ENCODE measurements at places on chromosomes 11 and 22. TPM values are rescaled to one million over a fixed set of nuclear protein-coding genes. Genes with fewer than 3 reads are reported as not detected.
A peak's percentile ranks its signal among the peaks of the same experiment; 100 is the strongest.

CNTF gene
- 1.6 TPM for total RNA-seq

DNA sequence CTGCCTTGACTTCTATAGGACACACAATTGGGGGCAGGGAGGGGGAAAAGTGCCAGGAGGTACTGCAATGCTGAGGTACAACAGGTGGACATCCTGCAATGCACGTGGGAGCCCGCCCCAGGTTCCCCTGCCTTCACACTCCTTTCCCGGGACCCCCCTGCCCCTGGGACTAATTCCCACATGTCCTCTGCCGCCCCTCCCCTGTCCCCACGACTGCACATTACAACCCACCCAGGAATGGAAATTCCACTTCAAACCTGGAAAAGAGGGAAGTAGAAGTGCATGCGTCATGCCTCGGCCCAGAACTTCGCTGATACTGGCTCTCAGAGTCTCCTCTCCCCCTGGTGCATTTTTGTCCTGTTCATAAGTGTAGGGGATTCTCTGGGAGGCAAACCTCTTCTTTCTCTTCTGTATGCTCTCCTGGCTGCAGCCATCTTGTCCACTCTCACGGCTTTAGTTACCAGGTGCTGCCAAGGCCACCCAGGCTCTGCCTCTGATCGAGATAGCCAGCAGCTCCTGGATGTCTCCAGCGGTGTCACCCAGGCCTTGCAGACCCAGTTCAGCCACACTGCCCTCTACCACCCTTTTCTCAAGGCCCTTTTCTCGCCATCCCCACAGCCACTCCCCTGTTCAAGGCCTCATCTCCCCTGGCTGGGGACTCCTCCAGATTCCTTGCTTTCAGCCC lies 43.7 kb downstream of the GDPD5 start:
- H3K4me1 ChIP-seq, result no peaks in the 10 kb centered on the region
- DNase-seq, result no peak
- no peak overlapping the region for H3K27ac ChIP-seq
- no peaks in the 10 kb centered on the region for H3K36me3 ChIP-seq

DAGLA gene
- 0.14 TPM for total RNA-seq

C22orf42 gene
- total RNA-seq, result not detected

DNA sequence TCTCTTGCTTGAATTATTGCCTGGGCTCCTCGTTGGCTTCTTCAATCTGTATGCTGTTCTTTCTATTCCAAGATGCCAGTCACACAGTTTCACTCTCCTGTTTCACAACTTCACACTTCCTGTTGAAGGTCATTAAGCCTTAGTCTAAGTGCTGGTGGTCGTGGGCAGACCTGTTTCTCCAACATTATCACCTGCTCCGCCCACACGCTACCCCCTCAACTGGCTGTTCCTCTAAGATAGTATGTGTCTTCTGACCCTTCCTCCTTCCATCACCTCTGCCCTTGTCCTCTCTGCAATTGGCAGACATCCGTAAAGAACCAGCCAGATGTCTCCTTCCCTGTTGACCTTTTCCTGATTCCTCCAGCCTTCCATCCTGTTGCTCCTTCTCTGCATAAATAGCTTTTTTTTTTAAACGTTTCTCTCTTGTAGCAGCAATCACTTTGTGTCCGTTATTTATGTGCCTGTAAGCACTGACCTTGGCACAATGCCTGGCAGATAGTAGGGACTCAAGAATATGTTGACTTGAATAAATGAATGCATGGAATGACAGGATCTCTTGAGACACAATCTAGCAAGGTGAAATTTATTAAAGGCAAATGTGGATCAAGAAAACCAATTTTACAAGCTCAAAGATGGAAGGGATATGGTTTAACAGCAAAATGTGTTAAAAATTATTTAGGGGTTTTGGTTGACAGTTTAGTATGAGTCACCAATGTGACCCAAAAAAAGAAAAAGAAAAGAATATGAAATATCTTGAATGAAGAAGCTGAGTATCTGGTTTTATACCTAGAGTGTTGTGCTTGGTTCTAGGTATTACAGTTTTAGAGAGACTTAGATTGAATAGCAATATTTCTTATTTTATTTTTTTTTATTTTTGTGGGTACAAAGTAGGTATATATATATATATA lies 12.6 kb downstream of the DIXDC1 start:
- no peaks in the 10 kb centered on the region for H3K27me3 ChIP-seq
- H3K4me3 ChIP-seq, result no peak overlapping the region
- no peaks in the 10 kb centered on the region for H3K36me3 ChIP-seq
- peaks cover 15% of the 10 kb centered on the region for H3K4me1 ChIP-seq

MS4A15 gene
- not detected for total RNA-seq

DNA sequence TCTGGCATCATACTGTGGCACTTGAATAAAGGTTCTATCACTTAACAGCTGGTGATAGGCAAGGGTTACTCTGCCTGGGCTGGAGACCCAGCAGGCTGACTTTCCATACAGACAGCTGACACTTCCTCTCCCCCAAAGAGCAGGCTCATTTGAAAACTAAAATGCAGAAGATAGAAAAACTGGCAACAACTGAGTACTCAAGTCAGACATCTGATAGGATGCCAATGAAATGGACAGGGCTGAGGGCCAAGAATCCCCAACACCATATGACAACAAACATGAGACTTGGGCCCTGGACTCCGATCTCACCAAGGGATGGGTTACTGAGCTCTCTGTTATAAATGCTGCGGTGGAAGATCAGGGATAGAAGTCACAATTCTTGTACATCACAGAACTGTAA lies 237.2 kb downstream of the LRRC4C start:
- no peak overlapping the region for H3K4me3 ChIP-seq
- no peaks in the 10 kb centered on the region for H3K27me3 ChIP-seq
- DNase-seq, result no peak
- no peaks in the 10 kb centered on the region for H3K4me1 ChIP-seq
- H3K36me3 ChIP-seq, result no peaks in the 10 kb centered on the region

DNA sequence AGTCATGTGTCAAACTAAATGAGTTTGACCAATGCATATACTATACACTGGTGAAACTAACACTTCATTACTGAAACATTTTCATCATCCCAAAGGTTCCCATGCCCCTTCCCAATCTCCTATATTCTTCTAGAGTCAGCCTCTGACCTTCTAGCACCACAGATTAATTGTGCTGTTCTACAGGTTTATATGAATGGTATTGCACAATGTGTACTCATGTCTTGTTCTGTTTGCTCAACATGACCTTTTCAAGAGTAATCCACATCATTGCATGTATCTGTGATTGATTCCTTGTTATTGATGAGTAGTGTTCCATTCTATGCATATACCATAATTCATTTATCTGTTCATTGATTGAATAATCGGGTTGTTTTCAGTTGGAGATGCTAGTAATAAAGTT lies 7.5 kb upstream of the OR8G1 start:
- no peak overlapping the region for H3K4me3 ChIP-seq
- no peaks in the 10 kb centered on the region for H3K36me3 ChIP-seq
- no peak overlapping the region for H3K27ac ChIP-seq
- H3K4me1 ChIP-seq, result no peaks in the 10 kb centered on the region
- DNase-seq, result no peak

ENTHD1 gene
- 0.59 TPM for total RNA-seq

DNA sequence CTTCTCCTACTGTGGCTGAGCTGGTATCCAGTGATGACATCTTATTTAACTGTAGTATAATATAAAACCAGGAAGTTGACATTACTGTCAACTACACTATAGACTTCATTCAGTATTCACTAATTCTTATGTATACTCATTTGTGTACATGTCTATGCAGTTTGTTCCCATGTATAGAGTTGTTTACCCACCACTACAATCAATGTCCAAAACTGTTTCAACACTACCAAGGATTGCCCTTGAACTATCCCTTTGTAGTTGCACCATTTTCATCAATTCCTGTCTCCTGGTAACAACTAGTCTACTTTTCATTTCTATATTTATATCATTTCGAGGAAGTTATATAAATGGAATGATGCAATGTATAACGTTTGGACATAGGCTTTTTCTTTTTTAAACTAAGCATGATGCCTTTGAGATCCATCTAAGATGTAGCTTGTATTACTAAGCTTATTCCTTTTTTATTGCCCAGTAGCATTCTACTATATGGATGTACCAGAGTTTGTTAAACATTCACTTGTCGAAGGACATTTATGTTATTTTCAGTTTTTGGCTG lies 39.2 kb downstream of the TMEM135 start:
- H3K36me3 ChIP-seq, result peaks cover 23% of the 10 kb centered on the region
- H3K4me1 ChIP-seq, result peaks cover 14% of the 10 kb centered on the region
- no peak overlapping the region for H3K27ac ChIP-seq
- no peak overlapping the region for H3K4me3 ChIP-seq
- no peak for DNase-seq

RIMBP3B gene
- total RNA-seq, result 0.41 TPM

NPTXR gene
- total RNA-seq, result 1.3 TPM

DNA sequence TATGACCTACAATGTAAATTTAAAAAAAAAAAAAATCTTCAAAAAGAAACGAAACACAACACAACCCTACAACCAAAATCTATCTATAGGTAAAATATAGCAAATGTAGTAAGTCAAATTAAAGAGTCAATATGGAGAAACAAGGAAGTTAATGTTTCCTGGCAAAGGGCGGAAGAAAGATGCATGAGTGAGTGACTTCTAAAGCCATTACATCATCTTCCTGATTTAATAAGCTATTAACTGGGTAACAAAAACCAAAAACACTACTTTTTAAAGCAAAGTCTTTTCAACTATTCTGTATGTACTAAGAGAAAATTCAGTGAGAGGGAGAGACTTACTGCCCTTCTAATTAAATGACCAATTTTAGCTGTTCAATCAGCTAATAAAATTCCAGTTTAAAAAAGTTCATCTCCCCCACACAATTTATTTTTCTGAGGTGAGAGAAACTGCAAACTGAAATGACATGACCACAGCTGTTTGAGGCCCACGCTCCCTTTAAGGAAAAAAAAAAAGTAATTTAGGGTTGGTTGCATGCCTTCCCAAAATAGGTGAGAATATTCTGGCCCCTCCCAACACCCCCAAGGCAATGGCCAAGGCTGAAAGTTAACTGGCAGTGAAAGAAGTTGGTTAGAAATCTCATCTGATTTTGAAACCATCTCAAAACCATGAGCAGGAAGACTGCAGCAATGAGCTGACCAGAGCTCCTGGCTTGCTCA lies 5.9 kb downstream of the SF1 start:
- peaks cover 97% of the 10 kb centered on the region for H3K36me3 ChIP-seq
- H3K4me3 ChIP-seq, result peak overlapping the region; percentile 28
- no peaks in the 10 kb centered on the region for H3K27me3 ChIP-seq
- H3K27ac ChIP-seq, result peak overlapping the region; percentile 93
- peaks cover 93% of the 10 kb centered on the region for H3K4me1 ChIP-seq
- DNase-seq, result no peak

RASSF10 gene
- total RNA-seq, result not detected

DNA sequence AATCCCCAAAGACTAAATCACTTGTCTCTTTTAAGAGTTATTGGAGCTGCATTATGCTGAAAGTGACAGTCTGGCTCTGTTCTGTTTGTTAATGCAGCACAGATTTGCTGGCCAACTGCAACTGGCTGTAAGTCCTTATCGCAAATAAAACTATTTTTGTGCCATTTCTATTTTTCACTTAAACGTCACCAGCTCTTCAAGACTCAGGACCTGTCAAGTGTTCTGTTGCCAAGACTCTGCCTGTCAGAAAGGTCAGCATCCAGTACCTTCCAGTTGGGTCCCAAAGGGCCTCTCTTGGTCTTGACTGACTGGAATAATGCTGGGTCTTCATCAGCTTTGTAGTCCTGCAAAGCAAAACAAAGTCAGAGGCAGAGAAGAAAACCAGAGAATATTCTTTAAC lies 45.6 kb downstream of the PITPNB start:
- H3K4me3 ChIP-seq, result no peak overlapping the region
- DNase-seq, result no peak
- H3K27ac ChIP-seq, result no peak overlapping the region
- no peaks in the 10 kb centered on the region for H3K27me3 ChIP-seq

FAM111B gene
- total RNA-seq, result 32.3 TPM

PNPLA3 gene
- 0.55 TPM for total RNA-seq

- no peak overlapping the region for H3K4me3 ChIP-seq
Measured at GRCh38 chr11:123537726-123538125, 107.7 kb downstream of the GRAMD1B start.

GRCh38 chr11:128310005-128310404 lies 277.4 kb downstream of the ETS1 start:
- H3K36me3 ChIP-seq, result peaks cover 32% of the 10 kb centered on the region
- no peak for DNase-seq
- no peak overlapping the region for H3K4me3 ChIP-seq
- H3K27me3 ChIP-seq, result no peaks in the 10 kb centered on the region
- peaks cover 80% of the 10 kb centered on the region for H3K4me1 ChIP-seq

DNA sequence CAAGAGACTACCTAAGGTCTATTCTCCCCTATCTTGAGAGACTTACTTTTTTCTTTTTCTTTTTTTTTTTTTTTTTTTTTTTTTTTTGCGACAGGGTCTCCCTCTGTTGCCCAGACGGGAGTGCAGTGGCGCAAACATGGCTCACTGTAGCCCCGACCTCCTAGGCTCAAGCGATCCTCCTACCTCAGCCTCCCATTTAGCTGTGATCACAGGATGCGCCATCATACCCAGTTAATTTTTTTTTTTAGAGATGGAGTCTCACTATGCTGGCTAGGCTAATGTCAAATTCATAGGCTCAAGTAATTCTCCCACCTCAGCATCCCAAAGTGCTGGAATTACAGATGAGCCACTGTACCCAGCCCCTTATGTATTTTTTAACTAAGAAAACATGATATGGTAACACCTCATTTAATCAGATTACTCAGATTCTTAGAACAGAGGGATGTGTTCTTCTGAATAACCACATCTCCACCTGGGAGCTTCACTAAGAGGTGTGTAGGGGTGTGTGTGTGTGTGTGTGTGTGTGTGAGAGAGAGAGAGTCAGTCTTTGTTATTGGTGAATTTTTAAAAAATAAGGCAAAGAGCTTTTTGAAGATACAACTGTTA lies 102.9 kb downstream of the USP35 start:
- peaks cover 33% of the 10 kb centered on the region for H3K4me1 ChIP-seq
- H3K27ac ChIP-seq, result peak overlapping the region; percentile 64
- H3K36me3 ChIP-seq, result peaks cover 8% of the 10 kb centered on the region
- H3K4me3 ChIP-seq, result no peak overlapping the region

GUCY1A2 gene
- total RNA-seq, result not detected

Data from activated CD4-positive, alpha-beta T cell treated with anti-CD3 and anti-CD28 coated beads for 36 hours (primary cell).